Stimulated activated naive CD4-positive, alpha-beta T cell (primary cell): ENCODE measurements at places on chromosomes 1 and 21.

GRCh38 chr1:22976461-22977243 is 4.0 kb upstream of the LACTBL1 start:
- peak; percentile 5 for DNase-seq

DNA sequence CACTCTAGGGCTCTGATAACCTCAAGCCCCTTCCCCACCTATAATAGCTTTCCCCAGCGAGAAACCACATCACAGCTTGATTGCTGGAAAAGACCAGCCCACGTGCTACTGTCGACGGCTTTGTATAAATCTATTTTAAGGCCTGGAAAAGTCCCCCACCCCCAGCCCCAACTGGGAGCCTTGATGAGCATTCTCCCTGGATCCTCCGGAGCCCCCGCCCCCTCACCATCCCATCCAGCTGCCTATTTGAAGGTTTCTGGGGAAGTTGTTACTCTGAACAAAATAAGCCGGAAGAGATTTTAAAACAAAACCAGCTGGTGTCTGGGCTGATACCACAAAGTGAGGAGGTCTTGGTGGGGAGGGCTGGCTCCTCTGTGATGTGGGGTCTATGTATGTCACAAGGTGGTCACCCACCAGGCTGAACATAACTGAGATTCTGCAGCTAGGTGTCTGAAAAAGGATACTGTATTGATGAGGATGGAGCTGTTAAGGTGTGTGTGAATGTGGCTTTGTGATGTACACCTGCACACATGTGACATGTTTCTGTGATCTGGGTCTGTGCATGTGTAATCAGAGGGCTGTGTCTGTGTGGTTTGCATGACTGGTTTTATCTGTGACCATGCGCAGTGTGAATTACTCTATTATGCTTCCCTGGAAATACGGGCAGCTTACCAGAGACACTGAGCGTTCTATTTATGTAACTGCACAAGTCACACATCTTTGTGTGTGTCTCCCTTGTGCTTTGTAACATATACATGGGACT is 25.0 kb downstream of the RIMS3 start:
- DNase-seq: no peak

DNA sequence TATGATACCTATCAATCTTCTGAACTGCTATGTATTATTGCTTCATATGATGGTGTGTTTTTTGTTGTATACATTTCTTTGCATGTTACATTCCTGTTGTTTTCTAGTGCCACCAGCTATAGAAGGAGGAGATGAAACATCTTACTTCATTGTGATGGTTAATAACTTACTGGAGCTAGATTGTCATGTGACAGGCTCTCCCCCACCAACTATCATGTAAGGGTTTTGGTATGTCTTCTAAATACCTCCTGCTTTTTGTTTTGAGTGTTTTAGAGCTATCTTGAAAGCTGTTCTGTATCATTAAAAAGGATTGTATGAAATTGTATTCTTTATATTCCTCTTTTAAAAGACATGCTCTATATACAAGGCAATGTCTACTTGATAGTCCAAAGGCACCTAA is 282.7 kb downstream of the HMCN1 start:
- DNase-seq: no peak

DNA sequence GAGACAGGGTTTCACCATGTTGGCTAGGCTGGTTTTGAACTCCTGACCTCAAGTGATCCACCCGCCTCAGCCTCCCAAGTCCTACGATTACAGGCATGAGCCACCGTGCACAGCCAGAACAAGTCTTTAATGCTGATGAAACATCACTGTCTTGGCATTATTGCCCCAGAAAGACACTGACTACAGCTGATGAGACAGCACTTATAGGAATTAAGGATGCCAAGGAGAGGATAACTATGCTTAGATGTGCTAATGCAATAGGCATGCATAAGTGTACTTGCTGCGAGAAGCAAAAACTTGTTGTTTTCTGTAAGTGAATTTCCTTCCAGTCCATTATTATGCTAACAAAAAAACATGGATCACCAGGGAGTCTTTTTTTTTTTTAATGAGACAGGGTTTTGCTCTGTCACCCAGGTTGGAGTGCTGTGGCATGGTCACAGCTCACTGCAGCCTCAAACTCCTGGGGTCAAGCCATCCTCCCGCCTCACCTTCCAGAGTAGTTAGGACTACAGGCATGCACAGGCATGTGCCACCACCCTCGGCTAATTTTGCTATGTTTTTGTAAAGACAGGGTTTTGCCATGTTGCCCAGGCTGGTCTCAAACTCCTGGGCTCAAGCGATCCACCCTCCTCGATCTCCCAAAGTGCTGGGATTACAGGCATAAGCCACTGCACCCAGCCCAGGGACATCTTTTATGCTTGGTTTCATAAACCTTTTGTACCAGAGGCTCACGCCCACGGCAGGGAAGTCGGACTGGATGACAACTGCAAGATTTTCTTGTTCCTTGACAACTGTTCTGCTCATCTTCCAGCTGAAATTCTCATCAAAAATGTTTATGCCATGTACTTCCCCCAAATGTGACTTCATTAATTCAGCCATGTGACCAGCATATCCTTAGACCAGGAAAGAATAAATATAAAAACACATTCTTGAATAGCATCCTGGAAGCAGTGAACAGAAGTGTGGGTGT is 23.1 kb downstream of the RHEX start:
- DNase-seq: no peak

- no peak for DNase-seq
These were observed 5.8 kb upstream of the LMNA start for GRCh38 chr1:156108664-156109241.

- DNase-seq: no peak
These were observed 3.6 kb upstream of the RASSF5 start for GRCh38 chr1:206503591-206504362.

DNA sequence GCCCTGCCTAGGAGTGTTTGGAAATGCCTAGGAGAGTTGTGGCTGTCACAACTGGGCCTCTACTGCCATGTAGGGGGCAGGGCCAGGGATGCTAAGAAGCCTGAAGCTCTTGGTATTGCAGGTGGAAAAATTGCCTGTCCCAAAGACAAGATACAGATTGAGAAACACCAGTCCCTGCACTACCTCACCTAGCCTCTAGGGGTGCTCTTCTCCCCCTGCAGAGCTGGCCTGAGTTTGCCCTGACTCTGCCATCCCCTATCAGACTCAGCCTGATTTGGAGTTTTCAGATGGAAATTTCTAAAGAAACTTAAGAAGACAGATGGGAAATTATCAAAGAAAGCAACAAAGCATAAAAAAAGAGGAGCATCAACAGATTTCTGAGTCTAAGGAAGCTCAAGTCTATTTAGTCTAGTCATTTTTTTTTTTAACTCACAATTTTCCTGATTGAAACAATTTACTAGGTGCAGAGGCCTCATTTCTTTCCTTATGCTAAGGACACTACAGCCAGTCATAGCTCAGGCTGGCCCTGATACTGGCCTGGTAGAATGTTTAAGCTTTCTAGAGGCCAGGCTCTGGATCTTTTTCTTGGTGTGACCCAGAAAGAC is 61.4 kb upstream of the LRRN2 start:
- no peak for DNase-seq

DNA sequence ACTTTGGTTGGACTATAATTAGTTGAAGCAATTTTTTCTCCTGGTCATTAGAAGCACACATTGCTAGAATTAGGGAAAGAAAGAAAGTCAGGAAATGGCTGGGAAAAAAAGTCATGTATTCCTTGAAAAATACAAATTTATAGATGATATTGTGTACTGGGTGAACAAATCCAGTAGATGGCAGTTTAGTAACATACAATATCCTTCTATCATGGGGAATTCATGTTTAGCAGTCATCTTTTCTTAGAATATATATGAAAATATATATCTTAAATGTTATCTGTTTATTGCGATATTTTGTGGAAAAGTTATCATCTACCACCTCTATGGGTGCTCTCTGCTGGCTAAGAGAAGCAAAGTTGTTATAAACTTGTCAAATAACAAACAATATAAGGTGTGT is 13.1 kb upstream of the ZRANB2 start:
- DNase-seq: no peak
